ENCODE measurements at places on chromosomes 6 and 20.

- peaks cover 4% of the 10 kb centered on the region for H3K27me3 ChIP-seq
- no peaks in the 10 kb centered on the region for H3K36me3 ChIP-seq
- no peak for DNase-seq
- H3K27ac ChIP-seq: no peak overlapping the region
- no peak overlapping the region for H3K4me3 ChIP-seq
These were observed 135.4 kb upstream of the ECI2 start for GRCh38 chr6:4270776-4271175.

DNA sequence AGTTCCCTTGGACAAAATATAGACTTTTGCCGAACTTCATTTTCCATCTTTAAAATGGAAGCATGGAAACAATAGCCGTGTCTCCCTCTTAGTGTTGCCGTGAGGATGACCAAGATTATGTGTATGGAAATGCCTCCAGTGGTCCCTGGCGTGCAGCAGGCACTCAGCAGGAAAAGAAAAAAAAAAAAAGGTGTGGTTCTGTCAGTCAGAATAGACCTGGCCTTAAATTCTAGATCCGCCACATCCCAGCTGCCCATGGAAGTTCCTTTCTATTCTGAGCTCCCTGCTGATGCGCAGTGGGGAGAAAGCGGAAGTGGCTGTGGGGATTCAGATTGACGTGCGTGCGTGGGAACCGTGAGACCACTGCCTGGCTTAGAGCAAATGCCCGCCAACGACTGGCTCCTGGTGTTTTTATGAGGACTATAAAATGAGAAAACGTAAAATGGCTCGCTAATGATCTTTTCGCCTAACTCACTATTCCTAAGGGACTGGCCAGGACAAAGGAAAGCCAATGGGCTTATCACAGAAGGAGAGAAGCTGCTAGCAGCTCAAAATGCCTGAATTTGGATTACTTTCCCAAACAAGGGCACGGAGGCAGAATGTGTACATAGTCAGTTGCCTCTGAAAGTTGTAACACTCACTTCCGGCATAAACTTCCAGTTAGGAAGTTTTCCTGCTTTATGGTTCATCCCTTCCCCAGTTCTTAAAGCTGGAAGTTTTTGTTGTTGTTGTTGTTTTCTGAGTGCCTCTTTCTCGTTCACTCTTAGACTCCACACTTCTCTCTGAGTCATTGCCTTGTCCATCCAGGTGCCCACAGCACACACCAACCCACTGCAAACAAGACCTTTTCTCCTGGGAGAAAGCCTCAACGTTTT is 11.4 kb upstream of the PDE10A start:
- H3K27ac ChIP-seq: no peak overlapping the region
- DNase-seq: no peak
- H3K4me1 ChIP-seq: no peaks in the 10 kb centered on the region

DNA sequence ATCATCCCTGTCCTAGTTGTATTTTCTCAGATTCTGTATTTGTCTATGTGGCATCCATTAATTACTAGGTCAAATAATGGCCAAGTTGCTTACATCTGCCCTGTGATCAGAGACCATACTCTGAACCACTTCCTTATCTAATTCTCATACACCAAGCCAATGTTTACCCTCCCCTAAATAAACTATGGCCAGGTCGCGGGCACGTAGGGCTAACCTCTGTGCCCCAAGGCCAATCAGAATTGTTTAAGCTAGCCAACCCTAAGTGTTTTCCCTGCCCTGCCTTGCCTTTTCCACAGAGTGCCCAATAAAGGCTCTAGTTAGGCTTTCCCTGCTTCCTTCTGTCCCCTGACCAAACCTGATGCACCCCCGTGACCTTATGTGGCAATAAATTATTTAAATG is 2.8 kb upstream of the CALHM4 start:
- no peak for DNase-seq
- no peak overlapping the region for H3K4me3 ChIP-seq
- no peaks in the 10 kb centered on the region for H3K36me3 ChIP-seq

DNA sequence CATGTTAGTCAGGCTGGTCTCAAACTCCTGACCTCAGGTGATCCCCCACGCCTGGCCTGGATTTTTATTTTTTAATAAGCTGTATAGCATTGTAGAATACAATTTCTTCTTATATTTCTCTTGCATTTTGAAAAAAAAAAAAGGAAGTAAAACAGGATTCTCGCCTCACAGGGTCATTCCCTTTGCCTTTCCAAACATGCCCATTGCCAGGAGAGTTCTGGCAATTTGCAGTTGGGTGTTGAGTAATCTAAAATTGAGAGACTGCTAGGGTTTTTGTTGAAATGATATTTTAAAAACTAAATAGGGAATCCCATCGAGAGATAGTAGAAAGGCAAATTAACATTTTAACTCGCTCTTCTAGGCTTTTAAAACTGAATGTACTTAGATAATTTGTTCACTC is 196.1 kb downstream of the JARID2 start:
- DNase-seq: no peak
- no peak overlapping the region for H3K27ac ChIP-seq
- H3K4me1 ChIP-seq: peaks cover 71% of the 10 kb centered on the region
- H3K27me3 ChIP-seq: no peaks in the 10 kb centered on the region
- peaks cover 6% of the 10 kb centered on the region for H3K36me3 ChIP-seq

DNA sequence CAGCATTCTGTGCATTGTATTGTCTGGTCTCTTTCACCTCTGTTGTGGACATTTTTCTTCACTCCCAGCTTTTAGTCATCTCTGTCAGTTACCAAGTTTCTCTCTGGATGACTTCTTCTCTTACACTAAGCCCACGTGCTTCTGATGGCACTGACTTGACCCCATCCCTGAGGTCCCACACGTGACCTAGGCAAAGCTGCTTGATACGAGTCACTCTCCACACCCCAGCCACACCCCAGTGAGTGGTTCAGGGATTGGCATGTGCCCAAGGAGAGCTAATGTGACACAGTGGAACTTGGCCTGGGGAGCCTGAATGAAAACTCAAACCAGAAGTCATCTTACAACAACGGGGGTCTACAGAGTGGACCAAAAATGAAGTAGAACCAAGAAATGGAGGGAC is 32.2 kb downstream of the HTR1E start:
- no peak overlapping the region for H3K4me3 ChIP-seq
- no peak for DNase-seq
- no peaks in the 10 kb centered on the region for H3K4me1 ChIP-seq
- no peaks in the 10 kb centered on the region for H3K36me3 ChIP-seq
- no peaks in the 10 kb centered on the region for H3K27me3 ChIP-seq
- H3K27ac ChIP-seq: no peak overlapping the region

DNA sequence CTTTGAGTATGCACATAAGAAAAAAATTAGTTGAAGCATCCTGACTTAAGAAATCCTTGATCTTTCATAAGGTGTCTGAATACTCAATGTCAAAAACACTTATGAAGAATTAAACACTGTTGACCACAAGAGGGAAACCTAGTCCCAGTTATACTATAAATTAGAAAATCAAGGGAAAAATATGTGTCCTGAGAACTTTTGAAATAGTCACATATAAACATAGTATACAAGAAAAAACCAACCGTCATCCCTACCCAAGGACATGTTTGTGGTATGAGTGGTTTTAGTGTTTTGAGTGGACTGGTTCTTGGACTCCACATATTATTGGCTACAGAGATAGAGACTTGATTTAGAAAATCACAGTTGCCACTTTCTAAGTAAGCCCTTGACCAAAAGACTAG is 7.6 kb upstream of the HLA-DRA start:
- peaks cover 32% of the 10 kb centered on the region for H3K27me3 ChIP-seq
- no peaks in the 10 kb centered on the region for H3K4me1 ChIP-seq
- no peaks in the 10 kb centered on the region for H3K36me3 ChIP-seq
- DNase-seq: no peak

GRCh38 chr6:3398755-3399696 is 57.8 kb downstream of the SLC22A23 start:
- H3K4me1 ChIP-seq: no peaks in the 10 kb centered on the region
- no peak for DNase-seq
- H3K36me3 ChIP-seq: no peaks in the 10 kb centered on the region
- no peak overlapping the region for H3K27ac ChIP-seq
- no peak overlapping the region for H3K4me3 ChIP-seq

- peaks cover 15% of the 10 kb centered on the region for H3K4me1 ChIP-seq
- H3K27me3 ChIP-seq: no peaks in the 10 kb centered on the region
- no peak overlapping the region for H3K4me3 ChIP-seq
- no peak overlapping the region for H3K27ac ChIP-seq
These were observed 11.8 kb downstream of the LOC128125822 start for GRCh38 chr6:63584125-63584514.

GRCh38 chr20:56522311-56522710 is 2.2 kb upstream of the FAM209A start:
- peaks cover 6% of the 10 kb centered on the region for H3K4me1 ChIP-seq
- no peaks in the 10 kb centered on the region for H3K27me3 ChIP-seq
- H3K36me3 ChIP-seq: peaks cover 51% of the 10 kb centered on the region
- no peak overlapping the region for H3K27ac ChIP-seq
- DNase-seq: no peak

Measured in T-helper 2 cell treated with Interferon-gamma antibody and Interleukin-4, amounts not matched to agents 5 μg/mL and 100 μg/mL, for 36 hours (primary cell).